NCI-H524 (cell line): ENCODE measurements at places on chromosomes 11 and 22.
A peak's percentile ranks its signal among the peaks of the same experiment; 100 is the strongest.

DNA sequence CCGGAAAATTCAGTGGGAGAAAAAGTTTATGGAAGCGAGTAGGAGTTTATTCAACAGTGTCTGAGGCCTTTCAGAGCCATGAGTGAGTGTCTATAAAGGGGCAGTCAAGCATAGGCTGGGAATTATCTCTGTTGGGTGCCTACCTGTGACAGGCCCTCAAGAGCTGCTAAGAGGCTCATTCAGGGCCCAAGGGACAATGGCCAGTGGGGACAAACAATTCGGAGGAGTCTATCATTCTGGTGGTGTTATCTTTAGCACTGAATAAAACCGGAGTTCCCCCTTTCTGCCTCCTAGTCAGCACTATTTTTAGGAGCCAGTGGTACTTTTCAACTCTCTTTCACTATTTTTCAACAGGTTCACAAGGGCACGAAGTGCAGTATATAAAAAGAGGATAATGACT lies 89.5 kb upstream of the HTATIP2 start:
- DNase-seq, result peak; percentile 25

GRCh38 chr11:77081976-77082836 lies 15.4 kb downstream of the CAPN5 start:
- DNase-seq, result no peak

DNA sequence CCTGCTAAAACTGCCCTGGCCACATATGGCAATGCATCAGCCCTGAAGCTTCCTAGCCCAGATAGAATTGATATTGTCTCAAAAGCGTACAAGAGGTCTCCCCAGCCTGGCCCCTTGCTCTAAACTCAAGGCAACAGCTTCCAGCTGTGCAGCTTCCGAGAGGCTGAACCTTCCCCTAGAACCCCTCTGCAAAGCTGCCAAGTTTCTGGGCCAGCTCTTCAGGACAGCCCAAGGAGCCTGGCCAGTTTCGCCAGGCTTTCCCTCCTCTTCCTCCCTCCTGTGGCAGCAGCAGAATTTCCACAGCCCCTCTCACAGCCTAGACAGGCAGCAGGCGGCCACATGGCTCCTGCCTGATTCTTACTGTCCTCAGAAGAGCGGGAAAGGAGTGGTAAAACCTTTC lies 34.5 kb downstream of the NUMA1 start:
- DNase-seq, result no peak

DNA sequence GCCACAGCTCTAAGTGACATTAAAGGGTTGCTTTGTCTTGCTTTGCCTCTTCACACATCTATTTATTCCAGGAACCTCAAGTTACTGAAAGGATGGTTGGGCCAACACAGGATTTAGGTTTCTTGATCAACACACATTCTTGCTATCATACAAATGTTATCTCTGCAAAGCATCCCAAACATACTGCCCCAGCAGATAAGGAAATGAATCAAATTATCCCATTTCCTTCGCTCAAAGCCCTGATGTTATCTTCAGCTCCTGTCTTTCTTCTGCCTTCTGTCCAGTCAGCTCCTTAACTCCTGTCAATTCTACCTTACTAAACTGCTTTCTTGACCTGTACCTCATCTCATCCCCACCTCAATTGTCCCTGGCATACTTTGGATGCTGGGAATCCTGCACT lies 355.9 kb upstream of the TENM4 start:
- DNase-seq, result no peak

GRCh38 chr11:123231777-123232176 lies 36.7 kb upstream of the CLMP start:
- no peak for DNase-seq

- peak; percentile 90 for DNase-seq
These were observed 13.2 kb upstream of the SSTR3 start for GRCh38 chr22:37225481-37225880.
